NCI-H510A (cell line): ENCODE measurements at places on chromosomes 6 and 20.

DNA sequence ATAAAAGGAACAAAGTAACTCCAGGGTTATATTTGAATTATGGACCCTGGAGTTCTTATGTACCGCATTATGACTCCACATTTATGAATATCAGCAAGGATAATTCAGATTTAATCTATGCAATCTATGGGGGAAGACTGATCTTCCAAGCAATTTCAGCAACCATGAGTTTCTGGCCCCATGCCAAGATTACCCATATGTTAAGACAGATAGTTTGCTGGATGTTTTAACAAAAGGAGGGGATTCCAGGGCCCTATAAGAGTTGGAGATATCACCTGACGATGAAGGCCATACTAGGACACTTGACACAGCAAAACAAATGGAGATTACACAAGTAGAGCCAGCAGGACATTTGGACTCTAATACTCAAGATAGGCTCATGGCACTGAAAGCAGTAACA lies 45.9 kb upstream of the PLN start:
- no peak for DNase-seq

DNA sequence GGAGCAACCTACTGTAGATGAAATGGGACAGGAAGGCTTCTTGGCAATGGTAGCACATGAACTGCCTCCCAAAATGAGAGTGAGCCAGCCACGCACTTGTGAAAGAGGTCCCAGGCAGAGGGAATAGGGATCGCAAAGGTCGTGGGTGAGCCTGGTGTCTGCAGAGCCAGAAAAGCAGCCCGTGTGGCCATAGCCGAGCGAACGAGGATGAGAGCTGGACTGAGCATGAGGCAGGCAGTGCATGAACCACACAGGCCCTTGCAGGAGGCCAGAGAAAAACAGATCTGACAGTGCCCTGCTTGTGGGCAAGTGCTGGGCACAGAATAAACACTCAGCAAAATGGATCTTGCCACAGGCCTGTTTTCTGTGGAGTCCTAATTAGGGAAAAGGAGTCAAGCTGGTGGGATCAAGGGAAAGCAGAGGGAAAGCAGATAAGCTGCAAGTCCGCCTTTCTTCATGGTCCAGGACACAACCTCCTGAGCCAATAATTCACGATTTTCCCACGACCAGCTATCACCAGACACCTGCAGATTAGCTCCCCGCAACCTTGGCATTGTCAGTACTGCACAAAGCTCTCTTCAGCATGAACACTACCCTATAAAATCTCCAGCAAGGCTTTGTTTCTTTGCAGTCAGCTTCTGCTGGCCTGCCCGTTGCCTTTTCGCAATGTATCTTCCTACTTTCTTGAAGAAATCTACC lies 44.0 kb downstream of the GCNT2 start:
- DNase-seq: no peak

DNA sequence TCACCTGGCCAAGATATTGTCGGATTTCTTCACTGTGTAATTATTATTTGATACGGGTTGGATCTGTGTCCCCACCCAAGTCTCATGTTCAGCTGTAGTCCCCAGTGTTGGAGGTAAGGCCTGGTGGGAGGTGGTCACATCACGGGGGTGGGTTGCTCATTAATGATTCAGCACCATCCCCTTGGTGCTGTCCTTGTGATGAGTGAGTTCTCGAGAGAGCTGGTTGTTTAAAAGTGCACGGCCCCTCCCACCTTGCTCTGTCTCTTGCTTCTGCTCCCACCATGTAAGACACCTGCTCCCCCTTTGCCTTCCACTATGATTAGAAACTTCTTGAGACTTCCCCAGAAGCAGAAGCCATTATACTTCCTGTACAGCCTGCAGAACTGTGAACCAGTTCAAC lies 173.9 kb upstream of the PMEPA1 start:
- no peak for DNase-seq

- DNase-seq: no peak
Measured at GRCh38 chr6:50843842-50844241, 25.2 kb downstream of the TFAP2B start.

DNA sequence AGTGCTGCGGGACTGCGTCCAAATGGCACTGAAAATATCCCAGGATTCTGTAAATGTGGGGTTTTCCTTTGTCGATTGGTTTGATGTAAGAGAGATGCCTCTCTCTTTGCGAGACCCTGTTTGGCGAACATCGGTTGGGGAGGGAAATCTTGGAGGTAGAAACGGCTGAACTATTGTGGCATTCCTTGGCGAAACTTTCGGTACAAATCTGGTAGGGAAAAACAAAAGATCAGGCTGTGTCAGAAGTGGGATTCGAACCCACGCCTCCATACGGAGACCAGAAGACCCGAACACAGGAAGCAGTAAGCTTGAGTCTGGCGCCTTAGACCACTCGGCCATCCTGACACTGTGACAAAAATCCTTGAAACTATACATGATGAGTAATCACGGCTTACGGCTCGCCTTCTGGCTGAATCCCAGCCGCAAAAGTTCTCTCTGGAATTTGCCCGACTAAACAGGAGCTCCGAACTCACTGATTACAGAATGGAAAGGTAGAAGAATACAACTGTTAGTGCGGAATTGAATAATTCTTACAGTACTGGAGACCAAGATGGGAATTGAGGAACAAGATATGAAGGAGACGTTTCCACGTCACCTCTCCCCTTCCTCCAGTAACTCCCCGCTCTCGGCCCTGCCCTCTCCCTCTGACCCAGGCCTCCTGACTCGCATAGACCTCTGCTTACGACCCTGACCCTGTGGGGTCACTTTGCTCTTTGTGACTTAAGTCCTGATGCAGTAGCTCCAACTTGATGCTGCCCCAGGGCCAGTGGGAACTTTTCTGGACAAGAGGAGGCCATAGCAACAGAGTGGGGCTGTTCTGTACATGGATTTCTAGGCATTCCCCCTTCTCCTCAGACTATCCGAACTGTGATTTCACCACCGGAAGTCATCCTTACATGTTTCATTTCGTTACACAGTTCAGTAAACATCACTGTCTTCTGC lies 132.8 kb upstream of the ZNF184 start:
- no peak for DNase-seq

- no peak for DNase-seq
Measured at GRCh38 chr6:34973547-34974248, 84.6 kb downstream of the ANKS1A start.

- no peak for DNase-seq
Measured at GRCh38 chr6:75291331-75291730, 6.7 kb upstream of the TMEM30A start.

DNA sequence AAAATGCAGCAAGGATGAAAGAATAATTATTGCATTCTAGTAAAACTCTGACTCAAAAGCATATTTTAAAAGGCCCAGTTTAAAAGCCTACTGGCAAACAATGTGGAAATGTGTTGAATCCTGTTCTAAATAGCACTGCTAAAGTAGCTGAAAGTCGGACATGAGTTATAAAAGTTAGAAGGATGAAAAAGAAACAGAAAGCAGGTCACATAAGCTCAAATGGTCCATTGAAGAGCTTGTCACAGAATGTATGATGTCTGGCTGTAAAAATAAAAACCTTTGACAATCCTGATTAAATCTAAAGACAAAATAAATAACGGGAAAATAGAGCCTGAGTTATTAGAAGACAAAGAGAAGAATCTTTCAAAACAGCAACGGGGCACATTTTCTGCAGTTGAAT lies 218.6 kb upstream of the UFL1 start:
- no peak for DNase-seq

DNA sequence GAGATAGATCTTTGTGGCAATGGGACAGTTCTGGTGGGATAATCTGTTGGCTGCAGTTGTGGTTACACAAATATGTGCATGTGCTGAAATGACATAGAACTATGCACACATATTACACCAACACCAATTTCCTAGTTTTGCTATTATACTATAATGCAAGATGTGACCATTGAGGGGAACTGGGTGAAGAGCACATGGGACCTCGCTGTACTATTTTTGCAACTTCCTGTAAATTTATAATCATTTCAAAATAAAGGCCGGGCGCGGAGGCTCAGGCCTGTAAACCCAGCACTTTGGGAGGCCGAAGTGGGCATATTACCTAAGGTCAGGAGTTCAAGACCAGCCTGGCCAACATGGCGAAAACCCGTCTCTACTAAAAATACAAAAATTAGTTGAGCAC lies 8.7 kb downstream of the ARMC12 start:
- DNase-seq: no peak

DNA sequence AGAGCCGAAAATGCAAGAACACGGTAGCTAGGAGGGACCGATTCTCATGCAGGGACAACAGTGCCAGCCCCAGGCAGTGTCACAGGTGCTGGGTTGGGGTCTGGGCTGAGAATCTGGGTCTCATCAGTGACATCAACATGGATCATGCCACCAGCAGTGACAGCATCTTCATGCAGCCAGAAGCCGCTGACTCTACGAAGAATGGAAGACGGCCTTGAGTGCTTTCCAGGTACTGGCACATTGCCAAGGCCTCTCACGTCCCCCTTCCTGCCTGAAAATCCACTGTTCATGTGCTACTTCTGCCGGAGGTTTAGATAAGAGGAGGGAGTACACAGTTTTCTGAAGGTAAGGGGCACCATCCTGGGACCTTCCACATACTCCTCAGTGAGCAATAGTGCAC lies 141.1 kb upstream of the FOXQ1 start:
- DNase-seq: no peak

DNA sequence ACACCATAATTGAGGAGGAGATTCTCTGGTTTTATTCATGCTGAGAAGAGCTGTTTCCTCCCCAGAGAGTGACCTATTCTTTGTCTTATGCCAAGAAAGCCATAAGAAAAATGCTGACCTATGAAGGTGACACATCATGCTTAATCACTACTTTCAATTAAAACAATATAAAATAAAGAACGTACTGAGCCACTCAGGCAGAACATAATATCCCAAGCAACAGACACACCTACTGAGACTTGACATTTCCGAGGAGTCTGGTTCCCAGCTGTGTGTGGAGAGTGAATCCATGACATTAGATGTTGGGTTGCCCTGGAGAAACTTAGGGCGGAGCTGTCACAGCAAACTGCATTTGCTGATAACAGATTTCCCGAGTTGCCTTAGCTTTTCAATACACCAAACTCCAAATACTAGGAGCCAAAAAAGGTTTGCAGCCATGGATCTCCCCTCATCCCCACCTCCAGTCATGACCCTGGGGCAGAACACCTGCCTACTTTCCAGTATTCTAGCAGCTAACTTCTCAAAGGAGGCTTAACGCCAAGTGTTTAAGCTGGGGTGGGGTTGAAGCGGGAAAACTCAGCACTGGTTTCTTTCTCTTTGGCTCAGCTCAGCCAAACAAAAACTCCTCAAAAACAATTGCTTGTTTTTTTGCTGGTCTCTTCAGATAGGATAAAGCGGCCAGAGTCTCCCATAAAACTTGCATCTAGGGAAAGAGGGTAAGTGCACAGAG lies 92.2 kb downstream of the BACH2 start:
- no peak for DNase-seq

DNA sequence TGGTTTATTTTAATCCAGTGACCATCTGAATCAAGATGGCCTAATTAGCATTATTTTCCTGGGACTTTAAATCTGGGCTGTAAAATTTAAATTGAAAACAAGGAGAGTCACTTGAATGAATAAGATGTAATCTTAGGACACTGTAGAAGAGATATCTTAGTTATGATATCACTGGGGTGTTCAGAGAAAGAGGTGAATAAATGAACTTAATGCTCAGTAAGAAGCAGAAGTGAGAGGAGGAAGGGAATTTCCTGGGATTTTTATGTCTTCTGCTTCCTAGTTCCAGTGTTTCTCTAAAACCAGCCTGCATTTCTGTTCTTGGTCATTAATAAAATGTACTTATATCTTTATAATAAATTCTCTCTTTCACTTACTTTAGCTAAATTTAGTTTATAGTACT lies 136.8 kb upstream of the PTPRK start:
- no peak for DNase-seq

- no peak for DNase-seq
Measured at GRCh38 chr6:34529665-34530327, 26.3 kb downstream of the SPDEF start.

DNA sequence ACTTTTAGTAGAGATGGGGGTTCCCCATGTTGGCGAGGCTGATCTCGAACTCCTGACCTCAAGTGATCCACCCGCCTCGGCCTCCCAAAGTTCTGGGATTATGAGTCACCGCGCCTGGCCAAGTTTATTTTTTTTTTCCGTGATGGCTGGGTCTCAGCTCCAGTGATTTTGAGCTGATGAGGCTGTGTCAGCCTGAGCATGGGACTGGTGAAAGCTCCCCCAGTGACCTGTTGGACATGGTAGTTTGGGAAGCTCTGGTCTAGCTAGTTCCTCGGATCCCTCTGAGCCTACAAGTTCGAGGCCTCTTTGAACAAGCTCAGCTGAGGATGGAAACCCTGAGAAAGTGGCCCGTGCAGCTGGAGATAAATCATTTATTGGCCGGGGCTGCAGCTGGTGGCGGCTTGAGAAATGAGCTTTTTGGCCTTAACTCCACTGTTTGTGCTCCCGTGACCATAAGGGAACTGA lies 126.8 kb downstream of the SNX5 start:
- no peak for DNase-seq

DNA sequence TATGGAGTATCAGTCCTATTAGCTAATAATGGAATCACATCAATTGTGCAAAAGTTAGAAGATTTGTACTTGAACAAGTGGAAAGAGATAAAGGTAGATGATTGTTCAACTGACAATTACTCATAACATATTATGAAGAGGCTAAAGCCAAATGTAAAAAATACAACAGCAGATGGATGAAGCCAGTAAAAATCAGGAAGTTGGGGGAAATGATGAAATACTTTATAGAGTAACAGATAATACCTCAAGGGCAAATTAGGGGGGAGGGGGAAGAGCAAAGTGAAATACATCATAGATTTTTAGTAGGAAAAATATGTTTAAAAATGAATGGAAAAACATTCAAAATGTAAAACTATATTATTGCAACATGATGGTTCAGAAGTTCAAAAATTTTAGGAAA lies 114.0 kb downstream of the PDSS2 start:
- DNase-seq: no peak

GRCh38 chr6:156687789-156688619 lies 89.2 kb upstream of the ARID1B start:
- no peak for DNase-seq

DNA sequence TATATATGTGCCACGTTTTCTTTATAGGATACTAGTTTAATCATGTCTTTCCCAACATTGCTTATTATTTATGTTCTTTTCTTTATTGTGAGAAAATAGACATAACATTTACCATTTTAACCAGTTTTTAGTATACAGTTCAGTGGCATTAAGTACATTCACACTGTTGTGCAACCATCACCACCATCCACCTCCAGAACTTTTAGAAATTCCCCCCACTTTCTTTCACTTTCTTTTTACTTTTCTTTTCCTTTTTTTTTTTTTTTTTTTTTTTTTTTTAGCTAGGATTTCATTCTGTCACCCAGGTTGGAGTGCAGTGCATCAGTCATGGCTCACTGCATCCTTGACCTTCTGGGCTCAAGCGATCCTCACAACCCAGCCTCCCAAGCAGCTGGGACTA lies 18.5 kb downstream of the RBCK1 start:
- DNase-seq: no peak

DNA sequence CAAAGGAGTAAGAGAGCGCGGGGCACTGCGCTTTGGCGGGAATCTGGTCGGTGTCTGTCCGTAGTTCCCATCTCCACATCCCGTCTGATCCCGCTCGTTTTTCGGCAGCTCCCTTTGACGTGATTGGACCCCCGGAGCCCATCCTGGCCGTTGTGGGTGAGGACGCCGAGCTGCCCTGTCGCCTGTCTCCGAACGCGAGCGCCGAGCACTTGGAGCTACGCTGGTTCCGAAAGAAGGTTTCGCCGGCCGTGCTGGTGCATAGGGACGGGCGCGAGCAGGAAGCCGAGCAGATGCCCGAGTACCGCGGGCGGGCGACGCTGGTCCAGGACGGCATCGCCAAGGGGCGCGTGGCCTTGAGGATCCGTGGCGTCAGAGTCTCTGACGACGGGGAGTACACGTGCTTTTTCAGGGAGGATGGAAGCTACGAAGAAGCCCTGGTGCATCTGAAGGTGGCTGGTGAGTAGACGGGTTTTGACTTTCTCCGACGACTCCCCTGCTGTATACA lies 1.4 kb downstream of the BTN1A1 start:
- DNase-seq: no peak
